ENCODE measurements at places on chromosomes 2 and 18.

DNA sequence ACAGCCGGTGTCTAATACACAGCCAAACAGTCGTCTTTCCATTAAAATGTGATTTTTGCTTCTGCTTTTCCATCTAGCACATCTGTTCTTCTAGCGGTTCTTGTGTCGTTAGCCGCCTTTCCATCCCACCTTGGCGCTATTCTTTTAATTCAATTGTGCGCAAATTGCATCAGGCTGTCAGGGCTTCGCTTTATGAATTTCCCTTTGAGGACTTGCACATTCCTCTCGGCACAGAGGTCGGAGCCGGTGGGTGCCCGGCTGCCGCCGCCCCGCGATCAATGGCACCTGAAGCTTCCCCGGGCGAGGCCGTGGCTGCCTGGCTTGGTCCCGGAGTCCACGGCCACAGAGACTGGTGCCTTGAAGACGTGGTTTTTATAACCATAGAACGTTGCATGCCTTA, 33.9 kb upstream of the TSPYL6 start:
- DNase-seq: no peak

DNA sequence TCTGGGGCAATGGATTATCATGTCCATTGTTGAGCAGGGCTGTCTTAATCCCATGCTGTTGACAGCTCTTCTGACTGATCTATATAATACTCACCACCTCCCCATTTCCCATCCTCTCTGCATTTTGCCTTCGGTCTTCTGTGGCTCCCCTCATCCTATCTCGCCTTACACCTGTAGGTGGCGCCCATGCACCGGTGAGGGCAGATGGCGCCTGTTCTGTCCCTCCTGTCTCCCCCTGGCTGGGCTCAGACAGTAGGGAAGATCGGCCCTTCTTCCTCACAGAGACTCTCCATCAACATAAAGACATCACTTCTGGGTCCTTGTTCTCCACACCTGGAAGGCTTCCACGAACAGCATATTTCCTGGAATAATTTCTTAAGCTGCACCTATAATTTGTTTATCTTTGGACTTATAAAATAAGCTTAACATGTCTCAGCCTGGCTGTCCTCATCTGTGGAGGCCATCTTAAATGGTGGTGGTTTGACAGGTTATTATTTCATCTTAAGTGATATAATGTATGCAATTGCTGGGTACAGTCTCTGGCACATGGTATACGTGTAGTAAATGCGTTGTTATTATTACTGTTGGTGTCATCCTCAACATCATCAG, 10.9 kb upstream of the CDH20 start:
- DNase-seq: no peak

DNA sequence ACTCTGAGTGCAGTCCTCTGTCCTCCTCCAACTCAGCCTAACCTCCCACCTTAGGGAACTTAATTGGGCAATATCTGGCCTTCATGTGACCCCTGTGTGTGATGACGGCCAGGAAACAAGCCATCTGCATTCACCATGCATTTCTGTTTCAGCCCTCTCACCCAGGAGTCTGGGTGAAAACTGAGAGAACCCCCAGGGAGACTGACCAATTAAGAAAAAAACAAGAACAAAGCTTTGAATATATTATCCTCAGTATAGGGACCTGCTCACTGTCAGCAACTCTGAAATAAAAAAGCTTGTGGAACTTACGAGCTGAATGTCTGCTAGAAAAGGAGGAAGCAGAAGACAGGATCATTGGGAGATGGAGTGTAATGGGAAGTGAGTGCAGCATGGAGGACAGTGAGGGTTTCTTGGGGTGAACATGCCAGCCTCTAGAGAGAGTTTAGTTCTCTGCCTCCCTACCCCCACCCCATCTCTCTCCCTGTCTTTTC, 9.5 kb downstream of the MAPRE2 start:
- DNase-seq: no peak

DNA sequence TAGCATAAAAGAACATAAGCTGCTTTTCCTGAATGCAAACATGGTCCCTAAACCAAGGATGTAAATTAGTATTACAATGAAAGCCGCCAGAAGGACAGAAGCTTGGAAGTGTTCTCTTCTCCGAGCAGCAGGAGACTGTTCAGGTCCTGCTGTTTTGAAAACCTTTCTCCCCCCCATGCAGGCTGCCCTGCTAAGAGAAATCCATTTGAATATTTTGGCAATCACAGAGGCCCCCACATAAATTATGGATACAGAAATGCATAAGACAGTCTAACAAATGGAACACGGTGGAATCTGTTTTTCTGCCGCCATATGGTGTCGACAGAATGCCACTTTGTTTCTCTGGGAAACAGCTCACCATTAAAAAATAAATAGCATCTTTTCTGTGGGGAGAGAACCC, 600.4 kb upstream of the KLHL29 start:
- DNase-seq: no peak

GRCh38 chr2:37323781-37324535, 675 bp downstream of the PRKD3 start:
- peak; percentile 42 for DNase-seq

DNA sequence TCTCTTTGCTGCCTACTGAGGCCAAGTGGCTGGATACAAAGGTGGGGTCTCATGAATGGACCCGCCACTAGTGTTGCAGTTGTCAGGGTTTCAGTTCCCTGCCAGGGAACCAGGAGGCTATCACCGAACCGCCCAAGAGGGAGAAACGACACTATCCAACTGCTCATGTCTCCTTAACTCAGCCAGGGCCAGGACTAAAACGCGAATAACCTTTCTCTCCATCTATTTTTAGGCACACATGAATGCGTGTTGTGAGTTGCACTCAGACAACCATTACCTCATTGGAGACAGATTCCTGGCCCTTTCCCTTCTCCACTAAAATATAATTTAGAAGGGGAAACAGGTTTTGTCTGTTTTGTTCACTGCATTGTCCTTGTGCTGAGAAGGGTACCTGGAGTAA, 559.5 kb downstream of the SOCS6 start:
- DNase-seq: no peak

DNA sequence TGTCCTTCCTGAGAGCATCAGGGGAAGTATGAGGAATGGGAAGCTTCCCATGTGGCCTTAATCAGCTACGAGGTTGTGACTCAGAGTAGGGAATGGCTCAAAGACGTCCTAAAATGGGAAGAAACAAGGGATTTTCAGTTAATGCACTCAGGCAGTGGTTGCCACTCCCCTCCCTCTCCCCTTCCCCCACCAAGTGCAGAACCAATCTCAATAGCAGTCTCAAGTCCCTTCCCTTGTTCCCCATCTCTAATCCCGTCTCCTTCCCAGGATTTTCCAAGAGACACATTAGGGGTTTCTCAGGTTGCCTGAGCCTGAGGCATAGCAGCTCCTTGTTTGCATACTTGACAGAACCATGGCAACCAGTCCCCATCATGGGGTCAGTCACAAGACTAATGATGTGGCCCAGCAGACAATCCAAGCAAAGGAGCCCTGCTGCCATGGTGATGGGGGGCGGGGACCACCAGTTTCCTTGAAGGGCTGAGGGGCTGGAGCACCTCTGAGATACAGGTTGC, 18.2 kb upstream of the RESP18 start:
- no peak for DNase-seq

DNA sequence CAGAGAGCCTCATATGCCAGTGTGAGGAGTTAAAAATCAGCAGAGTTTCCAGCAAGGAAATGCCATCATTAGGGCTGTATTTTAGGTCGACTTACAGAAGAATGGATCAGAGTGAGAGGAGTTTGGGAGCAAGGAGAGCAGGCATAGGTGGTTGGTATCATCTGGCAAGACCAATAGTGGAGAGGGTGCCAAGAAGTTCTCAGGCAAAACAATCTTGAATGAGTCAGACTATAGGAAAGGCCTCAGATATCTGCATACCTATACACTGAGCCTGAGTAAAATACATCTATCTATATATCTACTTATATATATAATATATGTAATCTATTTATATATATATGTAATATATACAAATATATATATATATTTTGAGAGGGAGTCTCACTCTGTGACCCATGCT, 57.3 kb downstream of the TMEFF2 start:
- DNase-seq: no peak

DNA sequence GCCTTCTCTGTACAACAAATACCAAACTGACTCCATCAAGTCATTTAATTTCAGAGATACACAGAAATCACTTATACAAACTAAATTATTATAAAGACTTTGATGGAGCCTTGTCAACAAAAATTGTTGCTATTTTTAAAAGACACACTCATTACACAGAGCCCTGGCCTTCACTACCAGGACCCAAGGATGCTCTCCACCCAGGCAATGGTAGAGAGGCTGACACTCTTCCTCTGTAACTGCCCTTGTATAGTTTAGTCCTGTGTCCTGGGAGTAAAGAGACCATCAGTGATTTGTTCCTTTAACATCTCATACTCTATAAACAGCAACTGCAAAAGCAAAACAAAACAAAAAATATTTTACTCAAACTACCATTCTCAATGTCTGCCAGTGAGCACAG, 173.5 kb downstream of the TCF4 start:
- no peak for DNase-seq

DNA sequence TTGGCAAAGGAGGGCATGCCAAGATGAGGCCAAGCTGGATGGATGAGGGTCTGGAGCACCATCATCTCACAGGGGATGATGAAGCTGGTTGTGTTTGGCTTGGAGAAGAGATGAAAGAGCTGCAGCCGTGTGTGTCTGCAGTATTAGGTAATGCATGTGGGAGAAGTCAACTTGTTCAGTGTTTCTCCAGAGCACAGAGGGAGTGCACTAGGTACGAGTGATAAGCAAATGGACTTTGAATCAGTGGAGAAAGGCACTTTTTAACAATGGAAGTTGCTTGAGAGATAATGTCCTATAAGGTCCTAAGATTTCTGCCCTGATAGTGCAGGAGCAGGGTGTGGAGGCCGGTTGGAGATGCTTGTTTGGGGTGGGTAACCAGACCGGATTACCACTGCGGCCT, 36.0 kb downstream of the SLC14A2 start:
- no peak for DNase-seq

GRCh38 chr2:12073217-12073852, 326.9 kb downstream of the LPIN1 start:
- DNase-seq: no peak

- DNase-seq: no peak
These were observed 101.4 kb downstream of the WDPCP start for GRCh38 chr2:63486861-63487290.

GRCh38 chr2:95007031-95007609, 18.4 kb upstream of the MAL start:
- no peak for DNase-seq

DNA sequence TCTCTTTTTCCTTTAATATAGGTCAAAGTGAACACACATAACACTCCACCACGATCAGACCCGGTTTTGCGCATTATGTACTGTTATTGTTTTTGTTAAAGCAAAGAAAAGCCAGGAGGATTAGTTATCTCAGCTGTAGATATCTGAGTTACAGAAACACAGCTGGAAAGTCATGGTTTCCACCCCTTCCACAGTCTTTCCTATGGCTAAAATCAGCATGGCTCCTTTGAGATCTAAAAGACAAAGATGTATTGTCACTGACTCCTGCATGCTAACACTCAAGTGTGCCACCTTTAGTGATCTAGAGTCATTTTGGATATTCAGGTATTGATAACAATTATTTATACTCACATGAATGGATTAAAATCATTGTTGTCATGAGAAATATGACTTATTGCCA, 260.0 kb downstream of the FIGN start:
- DNase-seq: no peak

GRCh38 chr2:121015971-121016485, 269.0 kb downstream of the TFCP2L1 start:
- no peak for DNase-seq

- DNase-seq: no peak
These were observed 202.4 kb downstream of the INSIG2 start for GRCh38 chr2:118290411-118291250.

GRCh38 chr2:195318440-195319111, 338.4 kb upstream of the SLC39A10 start:
- DNase-seq: peak; percentile 56

GRCh38 chr2:42809819-42810120, 17.4 kb upstream of the HAAO start:
- DNase-seq: peak; percentile 64

- DNase-seq: no peak
These were observed 106.9 kb downstream of the SP3 start for GRCh38 chr2:173858291-173858731.

DNA sequence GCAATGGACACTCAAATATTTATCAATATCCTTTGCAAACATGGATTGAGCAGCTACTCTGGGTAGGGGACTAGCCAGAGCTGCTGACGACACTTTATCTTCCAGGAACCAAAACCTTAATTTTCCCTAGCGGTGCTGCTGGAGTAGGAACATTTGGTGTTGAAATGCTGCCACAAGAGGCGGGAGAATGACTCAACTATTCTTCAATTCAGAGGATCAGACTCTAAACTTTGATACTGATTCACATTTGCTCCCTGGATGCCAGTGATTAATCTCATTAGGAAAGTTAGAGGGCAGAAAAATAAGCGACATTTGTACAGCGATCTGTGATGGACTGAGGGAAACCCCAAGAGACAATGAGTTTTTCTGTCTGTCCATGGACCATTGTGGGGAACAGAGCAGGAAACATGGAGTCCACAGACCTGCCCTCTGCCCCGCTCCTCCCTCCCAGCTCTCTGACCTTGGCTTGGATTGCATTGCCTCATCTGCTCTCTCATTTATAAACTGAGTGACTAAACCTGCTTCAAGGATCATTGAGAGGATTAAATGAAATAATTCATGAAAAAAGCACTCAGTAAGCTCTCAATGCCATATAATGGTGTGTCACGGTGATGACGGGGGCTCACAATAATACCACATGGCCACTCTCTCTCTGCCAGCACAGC, 12.6 kb upstream of the EPB41L3 start:
- no peak for DNase-seq

DNA sequence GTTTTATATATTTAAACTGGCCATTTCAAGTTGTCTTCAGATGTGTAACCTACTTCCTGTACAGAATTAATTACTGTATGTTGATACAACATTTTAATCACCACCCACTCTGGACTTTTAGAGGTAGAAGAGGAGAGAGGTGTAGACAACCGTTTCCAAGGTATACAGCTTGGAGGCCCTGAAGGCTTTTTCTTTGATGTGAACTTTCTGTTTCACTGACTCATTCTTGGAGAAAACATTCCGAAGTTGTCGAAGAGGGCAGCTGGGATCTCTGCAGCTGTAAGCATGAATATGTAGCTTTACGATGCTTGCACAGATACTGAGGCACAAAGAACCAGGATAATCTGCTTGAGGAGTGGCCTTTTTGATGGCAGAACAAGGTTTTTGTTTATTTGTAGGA, 137.0 kb downstream of the NCKAP5 start:
- no peak for DNase-seq

GRCh38 chr2:180442860-180443644, 436.0 kb upstream of the CWC22 start:
- DNase-seq: no peak

DNA sequence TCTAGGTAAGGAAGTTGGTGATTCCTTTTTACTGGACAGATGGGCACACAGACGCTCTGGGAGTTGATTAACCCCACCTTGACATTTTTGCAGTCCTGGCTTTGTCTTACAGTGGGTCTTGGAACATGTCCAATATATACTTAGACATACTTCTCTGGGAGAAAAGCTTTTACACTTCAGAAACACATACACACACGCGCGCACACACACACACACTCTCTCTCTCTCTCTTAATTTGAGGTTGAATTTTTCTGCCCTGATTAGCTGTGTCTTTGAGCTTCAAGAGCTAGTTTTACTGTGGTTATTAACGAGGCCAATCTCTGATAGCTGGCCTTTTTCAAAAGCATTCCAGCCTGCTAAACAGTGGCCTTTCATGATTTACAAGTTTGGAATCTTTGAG, 215.0 kb downstream of the MYCN start:
- no peak for DNase-seq

Data from CD4-positive, alpha-beta T cell treated with Interleukin-2 at 100 ng/mL for 4 hours (primary cell).